Activated CD4-positive, alpha-beta T cell treated with anti-CD3 and anti-CD28 coated beads for 48 hours (primary cell): ENCODE measurements at places on chromosomes 5 and 9.

GRCh38 chr5:135395451-135395850 lies 3.6 kb downstream of the MACROH2A1 start:
- no peak for DNase-seq

DNA sequence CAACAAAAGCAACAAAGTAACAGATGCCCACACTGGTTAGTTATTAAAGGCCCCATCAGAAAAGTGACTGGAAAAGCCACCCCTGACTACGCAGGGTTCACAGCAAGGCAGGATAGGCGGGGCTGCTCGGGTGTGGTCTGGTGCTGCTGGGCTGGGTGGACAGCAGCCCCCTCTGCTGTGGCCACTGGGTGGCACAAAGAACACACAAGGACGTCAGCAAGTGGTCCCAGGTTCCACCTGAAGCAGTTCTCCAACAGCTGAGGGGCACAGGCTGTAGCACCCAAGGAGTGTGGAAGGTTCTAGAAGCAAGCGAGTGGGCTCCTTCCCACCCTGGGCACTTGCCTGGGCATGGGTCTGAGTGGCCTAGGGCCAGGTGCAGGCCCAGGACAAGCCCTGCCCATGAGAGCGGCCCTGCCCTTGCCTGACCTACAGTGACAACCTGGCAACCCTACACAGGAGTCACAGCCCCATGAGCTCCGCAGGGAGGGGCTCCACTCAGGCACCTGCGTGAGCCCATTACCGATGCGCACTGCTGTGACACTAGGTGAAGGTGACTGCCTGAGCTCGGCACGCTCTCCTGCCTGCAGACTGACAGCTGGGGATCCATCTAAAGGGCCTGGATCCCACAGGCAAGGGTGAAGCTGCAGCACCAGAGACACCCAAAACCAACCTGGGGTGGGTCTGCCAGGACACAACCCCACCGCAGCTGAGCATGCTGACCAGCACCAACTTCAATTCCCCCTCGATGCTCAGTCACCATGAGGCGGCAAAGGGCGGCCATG lies 8.1 kb downstream of the BRD9 start:
- no peak for DNase-seq

GRCh38 chr5:172008111-172008455 lies 1.6 kb upstream of the FBXW11 start:
- DNase-seq = no peak

DNA sequence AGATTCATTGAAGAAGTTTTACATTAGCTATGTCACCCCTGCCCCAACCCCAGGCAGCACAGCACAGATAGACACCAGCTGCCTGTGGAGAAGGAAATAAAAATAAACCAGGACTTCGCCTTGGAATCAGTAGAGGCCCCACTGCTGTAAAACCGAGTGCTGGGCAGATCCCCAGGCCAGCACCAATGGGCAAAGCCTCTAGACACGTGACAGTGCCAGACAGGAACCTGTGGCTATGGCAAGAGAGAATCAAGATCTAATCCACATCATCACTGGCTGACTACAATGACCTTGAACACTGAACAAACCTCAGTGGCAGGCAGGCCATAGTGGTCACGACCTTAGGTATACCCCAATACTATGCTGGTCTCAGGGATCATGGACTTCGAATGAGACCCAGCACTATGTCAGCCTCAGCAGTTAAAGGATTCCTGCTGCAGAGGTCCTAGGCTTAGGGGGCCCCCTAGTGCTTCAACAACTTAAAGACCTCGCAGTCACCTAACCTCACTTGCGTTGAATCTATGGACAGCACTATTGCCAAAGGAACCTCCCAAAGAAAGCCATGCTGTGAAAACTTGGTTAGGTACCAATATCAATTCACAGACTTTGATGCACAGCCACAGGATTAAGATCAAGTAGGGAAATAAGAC lies 2118.6 kb upstream of the C9orf72 start:
- no peak for DNase-seq

DNA sequence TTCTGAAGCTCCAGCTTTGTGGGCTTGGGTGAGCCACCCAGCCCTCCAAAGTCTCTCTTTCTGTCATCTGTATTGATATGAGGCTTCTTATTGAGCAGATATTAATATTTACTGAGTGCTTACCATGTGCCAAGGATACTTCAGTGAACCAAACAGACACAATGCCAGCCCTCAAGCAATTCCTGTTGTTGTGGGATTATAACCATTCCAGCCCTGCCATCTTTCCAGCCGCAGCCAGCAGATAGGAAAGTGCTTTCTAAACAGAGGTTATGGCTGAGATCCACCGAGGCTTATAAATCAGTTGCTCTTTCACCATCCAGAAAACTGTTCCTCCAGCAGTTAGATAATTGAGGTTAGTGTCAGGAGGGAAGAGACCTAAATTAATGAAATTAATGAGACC lies 137.7 kb upstream of the ALDH1B1 start:
- no peak for DNase-seq
